ENCODE measurements at places on chromosomes 4 and X.

DNA sequence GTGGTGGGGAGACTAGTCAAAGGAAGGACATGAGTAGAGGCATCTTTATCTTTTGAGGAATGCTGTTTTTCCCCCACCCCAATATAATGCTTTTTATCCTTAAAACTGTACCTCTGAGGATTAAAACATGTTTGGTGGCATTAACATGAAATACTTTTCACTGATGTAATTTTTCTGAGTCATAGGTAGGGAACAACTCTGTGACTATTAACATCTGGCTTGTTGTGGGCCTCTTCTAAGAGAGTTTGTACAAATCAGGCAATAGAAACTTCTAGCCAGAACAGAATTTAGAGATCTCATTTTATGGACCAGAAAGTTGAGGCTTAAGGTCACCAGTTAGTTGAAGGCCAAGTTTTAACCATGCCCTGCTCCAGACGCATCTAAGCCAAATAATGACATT lies 207.6 kb downstream of the SOX3 start:
- no peak for DNase-seq

- DNase-seq = no peak
These were observed 3.6 kb upstream of the RENBP start for GRCh38 chrX:153948002-153948466.

DNA sequence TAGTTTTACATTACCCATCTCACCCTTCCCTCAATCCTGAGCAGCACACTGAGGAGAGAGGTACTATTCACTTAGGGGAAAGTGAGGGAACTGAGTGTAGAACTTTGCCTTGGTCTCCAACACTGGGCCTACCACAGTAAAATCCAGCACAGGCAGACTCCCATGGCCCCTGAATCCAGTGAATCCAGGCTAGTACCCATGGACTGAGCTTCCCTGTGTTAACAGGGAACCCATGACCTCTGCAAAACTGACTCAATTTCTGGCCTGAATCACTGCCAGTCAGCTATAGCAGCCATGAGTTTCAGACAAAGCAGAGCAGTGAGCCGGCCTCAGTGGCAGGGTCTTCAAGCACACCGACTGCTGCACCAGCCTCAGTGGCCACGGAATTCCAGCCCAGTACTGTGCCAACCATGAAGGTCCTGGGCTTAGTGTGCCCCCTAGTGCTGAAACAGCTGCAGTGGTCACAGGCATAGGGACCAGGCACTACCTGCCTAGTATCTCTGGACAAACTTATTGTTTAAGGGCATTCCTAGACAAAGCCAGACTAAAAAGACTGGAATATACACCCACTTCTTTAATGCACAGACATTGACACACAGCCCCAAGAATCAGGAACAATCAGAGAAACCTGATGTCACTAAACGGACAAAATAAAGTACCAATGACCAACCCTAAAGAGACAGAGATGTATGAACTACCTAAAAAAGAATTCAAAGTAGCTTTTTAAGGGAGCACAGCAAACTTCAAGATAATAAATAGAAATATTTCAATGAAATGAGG lies 127.4 kb upstream of the RPL34 start:
- no peak for DNase-seq

- DNase-seq = no peak
These were observed 77.9 kb upstream of the ADRA2C start for GRCh38 chr4:3688018-3688998.

GRCh38 chr4:17008834-17009345 lies 110.4 kb upstream of the LDB2 start:
- no peak for DNase-seq

GRCh38 chr4:159216834-159217233 lies 114.0 kb downstream of the RAPGEF2 start:
- no peak for DNase-seq

DNA sequence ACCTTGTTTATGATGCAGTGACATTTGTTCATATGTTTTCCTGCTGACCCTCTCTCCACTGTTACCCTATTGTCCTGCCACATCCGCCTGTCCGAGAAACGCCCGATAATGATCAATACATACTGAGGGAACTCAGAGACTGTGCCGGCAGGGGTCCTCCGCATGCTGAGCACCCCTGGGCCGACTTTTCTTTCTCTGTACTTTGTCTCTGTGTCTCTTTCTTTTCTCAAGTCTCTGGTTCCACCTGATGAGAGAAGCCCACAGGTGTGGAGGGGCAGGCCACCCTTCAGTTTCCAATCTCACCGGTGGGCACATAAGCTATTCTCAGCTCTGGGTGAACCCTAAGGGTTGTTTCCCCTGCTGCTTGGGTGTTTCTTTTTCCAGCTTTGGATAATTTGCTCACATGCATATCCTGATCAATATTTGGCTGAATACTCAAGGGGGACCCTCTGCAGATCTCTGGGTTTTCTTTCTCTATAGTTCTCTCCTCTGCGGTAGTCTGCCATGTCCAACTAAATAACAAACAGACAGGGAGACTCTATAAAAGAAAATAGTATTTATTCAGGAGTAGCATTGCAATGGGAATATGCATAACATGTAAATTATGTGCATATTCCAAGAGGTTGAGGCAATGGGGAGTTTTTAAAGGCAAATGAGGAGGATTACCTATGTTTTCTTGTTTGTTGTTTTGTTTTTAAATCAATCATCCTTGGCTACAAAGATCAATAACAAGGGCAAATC lies 97.2 kb downstream of the CEP44 start:
- no peak for DNase-seq

DNA sequence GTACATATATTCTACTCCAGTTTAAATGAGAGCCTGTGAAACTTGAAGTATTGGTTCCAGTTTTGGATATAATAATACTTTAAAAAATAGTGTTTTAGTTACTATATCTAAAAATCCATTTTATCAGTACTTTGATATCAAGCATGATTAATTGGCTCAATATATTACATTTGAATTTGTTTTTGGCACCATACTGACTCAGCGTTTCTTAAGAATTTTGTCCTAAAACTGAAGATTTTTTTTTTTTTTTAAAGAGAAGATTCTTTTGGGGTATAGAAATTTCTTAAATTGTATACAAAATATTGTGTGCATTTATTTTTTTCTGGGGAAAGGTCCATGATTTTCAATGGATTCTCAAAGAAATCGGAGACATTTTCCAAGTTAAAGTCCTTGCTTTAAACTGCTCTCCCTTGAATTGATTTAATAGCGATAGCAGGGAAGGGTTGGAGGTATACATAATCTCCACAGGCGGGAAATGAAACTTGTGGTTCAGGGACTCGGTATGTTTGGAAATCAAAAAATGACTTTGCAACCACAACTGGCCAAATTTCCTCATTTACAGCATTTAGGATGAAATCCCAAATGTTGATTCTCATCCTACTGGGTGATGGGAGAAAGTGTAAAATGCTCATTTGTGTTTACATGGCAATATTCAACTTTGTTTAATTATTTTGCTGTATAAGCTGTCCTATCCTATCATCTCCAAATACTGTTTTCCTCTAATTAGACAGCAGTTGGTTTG lies 62.3 kb downstream of the TMA16 start:
- DNase-seq = no peak
